ENCODE measurements at places on chromosomes 4 and X. TPM values are rescaled to one million over a fixed set of nuclear protein-coding genes. Genes with fewer than 3 reads are reported as not detected.

The DDX53 gene
- total RNA-seq, result not detected

The PABPC1L2A gene
- total RNA-seq, result not detected

The IBSP gene
- not detected for total RNA-seq

The TIMM17B gene
- 30.3 TPM for total RNA-seq

The TSPAN5 gene
- total RNA-seq, result 31.5 TPM

The SPANXN3 gene
- total RNA-seq, result not detected

The BMPR1B gene
- total RNA-seq, result 2.2 TPM
